ENCODE measurements at places on chromosomes 3 and 15.

DNA sequence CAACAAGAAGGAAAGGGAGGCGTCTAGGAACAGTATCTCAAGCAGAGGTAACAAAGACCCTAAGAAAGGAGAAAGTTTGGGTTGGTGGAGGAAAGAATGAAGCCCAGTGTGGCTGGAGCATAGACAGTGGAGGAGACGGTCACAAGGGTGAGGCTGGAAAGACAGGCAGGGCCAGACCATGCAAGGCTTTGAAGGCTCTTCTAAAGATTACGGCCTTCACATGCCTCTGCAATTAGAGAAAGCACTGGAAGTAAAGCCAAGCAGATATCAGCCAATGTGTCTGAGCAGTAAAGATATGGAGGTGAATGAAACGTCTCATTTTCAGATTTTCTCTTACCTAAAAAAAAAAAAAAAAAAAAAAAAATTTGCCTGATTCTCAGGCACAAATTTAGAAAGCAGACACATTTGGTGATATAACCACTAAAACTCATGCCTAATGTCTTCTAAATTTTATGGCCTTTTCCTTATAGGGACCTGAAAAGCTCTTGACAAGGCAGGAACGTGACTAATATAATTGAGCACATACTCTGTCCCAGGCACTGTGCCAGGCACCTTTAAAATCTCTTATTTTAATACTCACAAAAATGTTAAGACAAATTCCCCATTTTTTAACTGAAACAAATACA is 184.1 kb downstream of the MECOM start:
- no peak for DNase-seq

GRCh38 chr15:46703020-46703861 is 1014.1 kb upstream of the SEMA6D start:
- DNase-seq = no peak

- DNase-seq = peak; percentile 42
Measured at GRCh38 chr3:39260957-39261356, 18.9 kb downstream of the CX3CR1 start.

GRCh38 chr3:197613199-197613598 is 57.4 kb upstream of the BDH1 start:
- DNase-seq = no peak

DNA sequence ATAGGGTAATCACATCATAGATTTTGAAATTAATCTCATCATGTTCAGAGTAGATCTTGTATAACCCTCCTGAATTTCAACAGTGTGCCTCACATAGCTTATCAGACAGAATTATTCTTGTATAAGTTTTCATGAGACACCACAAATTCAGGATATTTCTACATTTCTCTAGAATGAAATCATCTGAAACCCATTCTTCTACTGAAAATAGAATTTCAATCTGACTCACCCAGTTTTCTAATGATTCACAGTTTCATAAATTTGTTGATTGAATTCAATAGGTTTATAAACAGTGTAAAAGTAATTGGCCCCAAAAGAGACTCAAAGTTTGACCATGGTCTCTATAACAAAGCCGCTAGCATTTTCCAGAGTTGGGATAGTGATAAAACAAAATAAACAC is 1082.6 kb upstream of the EPHA6 start:
- no peak for DNase-seq

DNA sequence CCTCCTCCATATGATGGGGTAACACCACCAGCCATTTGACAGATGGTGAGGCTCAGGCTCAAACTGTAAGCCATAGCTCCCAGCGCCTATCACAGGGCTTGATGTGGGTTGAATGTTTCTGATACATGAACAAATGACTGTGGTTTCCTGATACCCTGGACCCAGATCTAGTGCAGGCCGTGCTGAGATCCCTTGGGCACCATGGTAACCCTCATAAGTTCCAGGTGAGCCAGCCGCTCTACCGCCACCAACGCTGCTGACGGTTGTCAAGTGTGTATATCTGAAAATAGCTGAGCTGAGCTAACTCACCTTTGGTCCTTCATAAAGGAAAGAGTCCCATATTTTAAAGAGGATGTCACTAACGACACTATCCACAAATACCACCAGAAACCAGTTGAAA is 74.5 kb downstream of the TBC1D2B start:
- DNase-seq = no peak

DNA sequence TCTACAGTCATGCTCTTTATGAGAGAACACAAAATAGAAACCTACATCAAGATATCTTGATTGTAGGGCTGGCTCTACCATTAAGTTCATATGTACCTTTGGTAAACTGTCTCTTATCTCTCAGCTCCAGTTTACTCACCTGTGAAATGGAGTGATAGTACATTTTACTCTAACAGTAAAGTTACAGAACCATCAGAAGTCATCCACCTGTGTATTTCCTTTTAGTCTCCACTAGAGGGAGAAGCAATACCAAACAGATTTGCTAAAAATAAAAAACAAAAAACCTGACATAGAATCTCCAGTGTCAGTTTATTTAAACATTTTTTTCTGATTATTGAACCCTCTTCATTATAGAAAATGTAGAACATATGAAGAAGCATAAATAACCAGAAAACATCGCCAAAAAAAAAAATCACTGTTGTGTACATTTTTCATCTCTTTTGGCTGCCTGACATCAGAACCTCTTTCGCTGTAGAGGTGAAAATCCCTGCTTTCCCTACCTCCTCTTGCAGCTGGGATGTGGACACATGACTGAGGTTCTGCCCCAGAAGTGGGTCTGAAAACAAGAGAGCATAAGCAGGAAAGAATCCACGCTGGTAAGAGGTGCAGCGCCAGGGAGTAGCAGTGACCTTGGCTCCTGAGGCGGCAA is 48.7 kb upstream of the WDR72 start:
- no peak for DNase-seq

GRCh38 chr3:49805367-49805782 is 2.3 kb downstream of the INKA1 start:
- no peak for DNase-seq

GRCh38 chr3:136543385-136543784 is 208.8 kb downstream of the STAG1 start:
- DNase-seq = no peak

GRCh38 chr3:30914696-30915095 is 20.2 kb upstream of the GADL1 start:
- no peak for DNase-seq

- DNase-seq = no peak
Measured at GRCh38 chr3:18988614-18989229, 159.6 kb upstream of the KCNH8 start.

- DNase-seq = no peak
Measured at GRCh38 chr3:4776399-4776979, 202.7 kb upstream of the BHLHE40 start.

DNA sequence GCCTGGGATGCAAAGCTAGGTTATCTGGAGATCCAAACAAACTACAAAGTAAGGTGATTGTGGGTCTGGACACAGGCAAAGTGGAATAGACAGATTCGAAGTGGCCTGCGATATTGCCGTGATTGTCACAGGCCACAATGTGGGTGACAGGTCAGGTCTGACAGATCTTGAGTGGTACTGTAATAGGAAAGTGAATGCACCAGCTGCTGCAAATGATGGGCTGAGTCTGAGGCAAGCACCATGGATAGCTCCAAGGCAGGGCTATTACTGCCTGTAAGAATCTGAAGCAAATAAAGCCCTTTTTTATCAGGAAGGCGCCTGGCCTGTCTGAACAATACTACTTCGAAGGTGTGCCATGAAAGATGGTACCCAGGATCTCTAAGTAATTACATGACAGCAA is 10.0 kb downstream of the ARMC8 start:
- no peak for DNase-seq

- DNase-seq = no peak
Measured at GRCh38 chr15:100941536-100941935, 22.4 kb downstream of the LRRK1 start.

DNA sequence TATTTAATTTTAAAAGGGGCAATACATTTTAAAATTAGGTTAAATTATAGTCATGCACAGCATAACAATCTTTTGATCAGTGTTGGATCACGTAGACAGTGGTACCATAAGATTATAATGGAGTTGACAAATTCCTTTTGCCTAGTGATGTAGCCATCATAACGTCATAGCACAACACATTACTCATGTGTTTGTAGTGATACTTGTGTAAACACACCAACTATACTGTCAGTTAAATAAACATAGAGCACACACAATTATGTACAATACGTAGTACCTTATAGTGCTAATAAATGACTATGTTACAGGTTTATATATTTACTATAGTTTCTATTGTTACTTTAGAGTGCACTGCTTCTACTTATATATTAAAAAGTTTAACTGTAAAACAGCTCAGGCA is 31.2 kb downstream of the FOXB1 start:
- no peak for DNase-seq

DNA sequence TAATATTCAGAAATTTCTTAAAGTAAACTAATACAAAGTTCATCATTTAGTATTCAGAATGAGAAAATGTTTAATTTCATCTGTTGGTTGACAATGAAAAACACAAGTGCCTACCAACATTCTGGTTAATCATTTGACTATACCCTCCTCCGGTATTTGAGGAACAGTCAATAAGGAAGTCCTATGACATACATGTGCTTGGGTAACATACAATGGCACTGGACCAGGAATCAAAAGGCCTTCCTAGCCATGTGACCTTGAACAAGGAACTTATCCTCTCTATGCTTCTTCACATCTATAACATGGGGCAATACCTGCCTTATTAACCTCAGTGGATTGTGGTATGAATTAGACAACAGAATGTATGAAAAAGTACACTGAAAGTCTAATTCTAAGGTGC is 65.8 kb downstream of the ZNF280D start:
- DNase-seq = no peak

DNA sequence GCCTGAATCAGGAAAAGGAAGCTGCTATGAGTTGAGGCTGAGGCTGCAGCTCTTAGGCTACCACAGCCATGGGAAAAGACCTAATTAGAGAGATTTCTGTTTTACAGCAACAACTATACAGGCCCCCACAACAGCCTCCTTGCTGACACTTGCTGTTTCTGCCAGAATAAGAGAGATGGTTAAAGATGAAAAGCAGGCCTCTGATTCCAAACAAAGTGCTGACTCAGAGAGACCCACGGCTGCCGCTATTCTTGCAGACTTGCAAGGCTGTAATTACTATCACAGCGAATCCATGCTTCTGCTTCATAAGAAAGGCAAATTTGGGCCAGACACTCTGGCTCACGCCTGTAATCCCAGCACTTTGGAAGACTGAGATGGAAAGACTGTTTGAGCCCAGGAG is 41.8 kb downstream of the MCF2L2 start:
- no peak for DNase-seq

DNA sequence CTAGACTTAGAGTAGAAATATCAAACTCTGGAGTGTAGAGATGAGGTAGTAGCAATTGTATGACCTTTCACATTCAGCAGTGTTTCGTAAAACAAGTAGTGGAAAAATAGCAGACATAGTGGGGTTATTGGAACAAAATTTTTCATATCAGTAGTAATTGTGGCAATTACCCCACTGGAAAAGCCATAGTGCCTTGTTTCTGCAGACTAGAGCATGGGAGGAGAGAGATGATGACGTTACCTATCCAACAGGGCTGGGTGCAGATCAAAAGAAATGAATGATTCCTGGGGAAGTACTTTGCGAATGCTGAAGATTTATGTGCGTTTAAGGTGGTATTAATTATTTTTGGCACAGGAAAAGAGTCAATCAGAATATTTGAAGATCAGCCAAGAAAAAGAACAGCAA is 147.0 kb upstream of the LRRFIP2 start:
- no peak for DNase-seq

GRCh38 chr3:102114264-102114979 is 265.1 kb downstream of the NFKBIZ start:
- DNase-seq = peak; percentile 17

DNA sequence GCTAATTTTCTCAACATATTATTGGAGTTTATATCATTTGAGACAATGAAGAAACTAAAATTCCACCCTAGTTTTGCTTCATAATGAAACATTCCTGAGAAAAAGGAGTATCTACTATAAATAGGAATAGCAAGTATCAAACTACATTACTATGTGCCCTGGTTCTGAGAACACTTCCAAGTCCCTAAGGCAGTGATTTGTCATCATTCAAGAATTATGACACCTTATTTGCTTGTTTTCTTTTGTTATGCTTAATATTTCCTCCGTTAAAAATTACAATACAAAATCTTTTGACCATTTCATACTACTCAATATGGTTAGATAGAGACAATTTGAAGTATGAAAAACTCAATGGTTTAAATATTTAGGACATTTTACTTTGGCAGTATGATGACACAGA is 707.8 kb upstream of the GOLIM4 start:
- no peak for DNase-seq

GRCh38 chr15:95470997-95471689 is 859.4 kb upstream of the NR2F2 start:
- DNase-seq = no peak

GRCh38 chr15:26772154-26773066 is at the start of gene GABRB3:
Gene GABRB3, minus strand, starts transcription at chr15:26773066.
- no peak for DNase-seq

- no peak for DNase-seq
Measured at GRCh38 chr3:190130037-190130436, 9.3 kb upstream of the P3H2 start.

DNA sequence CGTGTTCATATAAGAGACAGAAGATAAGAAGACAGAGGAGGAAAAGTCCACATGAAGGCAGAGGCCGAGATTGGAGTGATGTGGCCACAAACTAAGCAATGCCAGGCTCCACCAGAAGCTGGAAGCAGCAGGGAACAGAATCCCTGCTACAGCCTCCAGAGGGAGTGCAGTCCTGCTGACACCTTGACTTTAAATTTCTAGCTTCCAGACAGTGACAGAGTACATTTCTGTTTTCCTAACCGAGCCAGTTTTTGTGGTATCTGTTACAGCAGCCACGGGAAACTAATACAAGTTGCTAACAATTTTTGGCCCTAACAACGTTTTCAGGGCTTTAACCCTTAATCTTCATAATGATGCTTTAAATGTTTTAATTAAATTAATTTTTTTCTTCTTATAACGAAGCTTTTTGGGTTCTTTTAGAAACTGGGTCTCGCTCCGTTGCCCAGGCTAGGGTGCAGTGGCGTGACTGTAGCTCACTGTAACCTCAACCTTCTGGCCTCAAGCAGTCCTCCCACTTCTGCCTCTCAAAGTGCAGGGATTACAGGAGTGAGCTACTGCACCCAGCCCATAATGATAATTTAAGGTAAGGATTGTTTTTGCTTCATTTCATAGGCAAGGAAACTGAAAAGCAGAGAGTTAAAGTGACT is 202.3 kb upstream of the PROK2 start:
- no peak for DNase-seq

- no peak for DNase-seq
Measured at GRCh38 chr3:160355826-160356225, 43.2 kb downstream of the IFT80 start.

- DNase-seq = peak; percentile 5
Measured at GRCh38 chr3:27758083-27758482, 36.0 kb upstream of the EOMES start.

DNA sequence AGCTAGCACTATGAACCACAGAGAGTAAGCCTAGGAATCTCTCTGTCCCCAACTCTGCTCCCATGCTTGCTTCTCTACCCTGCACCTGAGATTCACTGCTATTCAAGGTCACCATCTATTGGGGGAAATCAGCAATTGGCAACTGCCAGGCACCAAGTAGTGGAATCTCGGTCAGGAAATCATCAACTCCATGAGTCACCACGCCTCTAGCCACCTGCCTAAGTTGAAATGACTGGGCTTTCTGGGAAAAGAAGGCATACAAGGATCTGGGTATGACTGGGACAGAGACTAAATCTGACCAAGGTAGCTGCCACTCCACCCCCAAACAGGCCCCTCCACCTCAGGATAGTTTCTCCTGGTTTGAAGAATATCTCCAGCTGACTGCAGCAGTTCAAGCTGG is 464.1 kb upstream of the CBLB start:
- no peak for DNase-seq

GRCh38 chr15:89433686-89434085 is 62.7 kb downstream of the RHCG start:
- DNase-seq = no peak

- peak; percentile 19 for DNase-seq
Measured at GRCh38 chr15:100849021-100849854, 30.4 kb upstream of the ALDH1A3 start.

Data from stimulated activated CD8-positive, alpha-beta memory T cell treated with anti-CD3 and anti-CD28 coated beads, Interleukin-7, amount 100 ng/mL, for 4 hours (primary cell).